ENCODE measurements at places on chromosomes 3 and 15.

DNA sequence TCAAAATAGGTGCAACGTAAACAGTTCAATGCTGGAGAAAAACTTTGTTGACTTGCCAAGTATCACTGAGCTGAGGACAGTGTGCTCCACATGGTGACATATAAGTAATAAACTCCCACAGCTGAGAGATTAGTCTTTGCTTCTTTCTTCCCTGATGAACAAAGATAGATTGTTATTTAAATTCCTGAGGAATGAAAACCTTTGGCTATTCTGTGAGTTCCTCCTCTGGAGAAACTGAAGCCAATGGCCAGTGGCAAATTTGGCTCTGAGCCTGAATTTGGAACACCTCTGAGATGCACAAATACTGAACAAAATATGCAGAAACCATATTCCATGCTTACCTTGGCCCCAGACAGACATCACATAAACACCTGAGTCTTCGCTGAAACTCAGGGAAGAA lies 63.3 kb downstream of the RPL22L1 start:
- no peak for DNase-seq

DNA sequence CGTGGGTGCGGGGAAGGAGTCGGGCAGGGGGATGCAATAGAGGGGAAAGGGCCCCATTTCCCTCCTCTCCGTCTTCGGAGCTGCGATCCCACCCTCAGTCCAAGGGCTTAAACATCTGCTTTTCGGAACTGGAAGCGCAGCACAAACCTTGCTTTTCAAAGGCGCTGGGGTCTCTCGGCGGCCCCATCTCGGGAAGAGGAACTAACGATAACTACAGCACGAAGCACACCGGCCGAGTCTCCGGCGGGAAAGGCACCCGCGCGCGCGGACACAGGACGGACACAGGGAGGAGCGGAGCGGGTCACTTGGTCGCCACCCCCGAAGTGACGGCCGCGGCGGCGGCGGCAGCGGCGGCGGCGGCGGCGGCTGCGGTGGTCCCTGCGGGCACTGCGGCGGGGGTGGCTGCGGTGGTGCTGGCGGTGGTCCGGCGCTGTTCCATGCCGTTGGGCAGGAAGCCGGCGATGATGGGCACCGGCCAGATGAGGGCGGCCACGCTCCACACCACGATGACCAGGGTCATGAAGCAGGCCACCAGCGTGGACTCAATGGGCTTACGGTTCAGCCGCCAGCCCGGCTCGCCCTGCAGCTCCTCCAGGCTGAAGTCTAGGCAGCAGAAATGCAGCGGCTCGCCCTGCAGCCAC lies 1.1 kb downstream of the TMEM158 start:
- no peak for DNase-seq

- DNase-seq = no peak
Measured at GRCh38 chr15:37058316-37058985, 41.9 kb downstream of the MEIS2 start.

GRCh38 chr3:44343421-44343820 lies 4.9 kb downstream of the TCAIM start:
- DNase-seq = no peak

DNA sequence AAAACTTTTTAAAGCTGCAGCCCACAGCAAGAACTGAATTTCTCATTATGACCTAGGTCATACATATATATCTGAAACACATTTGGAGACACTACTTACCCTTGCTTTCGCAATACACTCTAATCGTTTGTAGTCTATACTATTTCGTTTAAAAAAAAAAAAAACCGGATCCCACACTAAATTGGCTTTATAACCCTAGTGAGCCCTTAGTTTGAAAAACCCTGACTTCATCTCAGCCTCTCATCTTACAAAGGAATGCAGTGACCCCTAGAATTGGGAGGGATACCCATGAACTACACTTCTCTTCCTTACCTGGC lies 4.2 kb downstream of the RARRES1 start:
- no peak for DNase-seq

- DNase-seq = no peak
Measured at GRCh38 chr3:117322866-117323265, 613.3 kb downstream of the TUSC7 start.

GRCh38 chr3:9398700-9399336 lies 1.4 kb downstream of the SETD5 start:
- DNase-seq = no peak

- DNase-seq = no peak
Measured at GRCh38 chr3:144314946-144315345, 343.3 kb downstream of the DIPK2A start.

DNA sequence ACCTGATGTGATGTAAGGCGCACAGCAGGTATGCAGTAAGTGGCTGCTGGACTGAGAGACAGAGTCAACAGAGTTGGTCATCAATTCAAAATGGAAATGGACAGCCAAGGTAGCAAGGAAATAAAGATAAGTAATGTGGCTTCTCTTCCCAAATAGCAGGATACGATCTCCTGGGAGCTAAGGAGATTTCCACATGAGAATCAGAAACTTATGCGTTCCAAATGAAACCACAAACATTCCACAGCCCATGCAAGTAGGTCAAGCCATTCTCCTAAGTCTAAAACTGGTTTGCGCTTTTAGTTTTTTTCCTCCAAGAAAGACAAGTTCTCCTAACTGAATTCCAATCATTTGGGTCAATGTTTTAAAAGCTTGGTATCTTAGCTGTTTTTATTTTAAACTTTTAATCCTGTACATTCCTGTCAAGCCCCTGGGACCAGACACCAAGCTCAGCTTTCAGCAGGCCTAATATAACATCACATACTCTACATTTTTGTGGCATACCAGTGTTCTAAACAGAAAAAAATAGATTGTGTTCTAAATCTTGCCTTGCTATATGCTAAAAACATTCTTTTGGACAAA lies 73.7 kb upstream of the TSPAN3 start:
- no peak for DNase-seq

GRCh38 chr15:70892002-70892911 lies at the start of the genes LRRC49 and THAP10:
TSS of gene LRRC49 (plus strand) at chr15:70892826. CDS start at chr15:70892895, 69 bp downstream.
TSS of gene THAP10 (minus strand) at chr15:70892433. CDS start at chr15:70892272, 161 bp downstream.
- DNase-seq = no peak

GRCh38 chr15:67383899-67384298 lies 129.3 kb downstream of the IQCH start:
- no peak for DNase-seq

DNA sequence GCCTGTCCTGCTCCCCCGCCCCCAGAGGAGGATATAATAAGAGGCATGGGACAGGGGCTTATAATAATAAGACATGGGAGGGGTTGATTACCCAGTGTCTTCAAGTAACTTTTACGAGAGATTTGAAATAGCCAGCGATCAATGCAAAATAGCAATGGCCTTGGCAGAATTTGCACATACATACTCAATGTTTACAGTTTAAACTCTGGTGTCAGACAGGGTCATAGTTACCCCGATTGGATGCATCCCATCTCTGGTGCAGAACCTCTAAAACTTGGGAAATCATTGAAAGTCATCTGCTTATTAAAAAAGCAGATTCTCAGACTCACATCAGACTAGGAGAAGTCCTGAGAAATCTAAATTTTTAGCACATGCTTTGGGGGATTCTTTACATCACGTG lies 61.0 kb downstream of the TRAK1 start:
- DNase-seq = no peak

- DNase-seq = no peak
Measured at GRCh38 chr3:119580067-119580760, 922 bp downstream of the ADPRH start.

DNA sequence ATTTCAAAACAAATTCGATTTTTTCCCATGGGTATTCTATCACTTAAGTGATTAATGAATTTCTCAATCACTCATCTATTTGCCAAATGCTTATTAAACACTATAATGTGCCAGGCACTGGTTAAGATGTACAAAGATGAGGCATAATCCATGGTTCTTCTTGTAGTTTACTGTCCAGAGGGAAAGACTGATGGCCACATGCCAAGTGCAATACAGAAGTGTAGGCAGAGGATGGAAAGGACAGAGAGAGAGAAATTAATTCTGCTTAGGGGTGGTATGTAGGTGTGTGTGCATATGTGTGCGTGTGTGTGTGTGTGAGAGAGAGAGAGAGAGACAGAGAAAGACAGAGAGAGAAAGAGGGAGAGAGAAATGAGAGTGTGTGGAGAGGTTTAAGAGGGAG lies 120.8 kb upstream of the CCNL1 start:
- no peak for DNase-seq

DNA sequence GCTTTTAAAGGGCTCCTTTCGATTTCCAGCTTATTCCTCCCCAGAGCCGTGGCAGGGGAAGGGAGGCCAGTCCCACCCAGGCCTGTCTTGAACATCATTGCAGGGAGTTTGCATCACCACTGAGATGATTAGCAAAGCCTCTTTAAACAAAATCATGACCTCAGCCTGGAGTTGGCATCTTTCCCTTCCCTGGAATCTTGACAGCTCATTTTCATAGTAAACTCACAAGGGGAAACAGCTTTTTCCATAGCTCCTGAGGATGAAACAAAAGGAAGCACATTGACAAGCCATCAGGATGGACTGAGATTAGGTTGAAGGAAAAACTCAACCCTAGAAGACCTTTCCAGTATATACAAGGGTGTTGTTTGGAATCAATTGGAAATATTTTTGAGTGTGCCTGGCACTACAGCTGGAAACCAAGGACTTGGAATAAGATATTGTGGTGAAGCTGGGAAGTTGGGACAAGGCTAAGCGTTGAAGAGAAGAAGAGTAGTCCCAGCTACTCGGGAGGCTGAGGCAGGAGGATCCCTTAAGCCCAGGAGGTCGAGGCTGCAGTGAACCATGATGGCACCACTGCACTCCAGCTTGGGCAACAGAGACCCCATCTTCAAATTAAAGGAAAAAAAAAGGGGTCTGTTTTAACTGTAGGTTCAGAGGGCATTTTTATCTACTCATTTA lies 3.1 kb upstream of the LARP6 start:
- DNase-seq = no peak

GRCh38 chr3:11764931-11765363 lies 81.7 kb downstream of the TAMM41 start:
- no peak for DNase-seq

GRCh38 chr3:177647341-177647740 lies 450.1 kb upstream of the TBL1XR1 start:
- no peak for DNase-seq

GRCh38 chr15:100256101-100256969 lies 85.4 kb downstream of the ADAMTS17 start:
- no peak for DNase-seq

- DNase-seq = no peak
Measured at GRCh38 chr15:91938136-91938535, 84.6 kb downstream of the SLCO3A1 start.

GRCh38 chr15:77070180-77070494 lies 772 bp downstream of the TSPAN3 start:
- DNase-seq = no peak

- DNase-seq = no peak
Measured at GRCh38 chr3:76497636-76498035, 542.3 kb upstream of the ROBO2 start.

DNA sequence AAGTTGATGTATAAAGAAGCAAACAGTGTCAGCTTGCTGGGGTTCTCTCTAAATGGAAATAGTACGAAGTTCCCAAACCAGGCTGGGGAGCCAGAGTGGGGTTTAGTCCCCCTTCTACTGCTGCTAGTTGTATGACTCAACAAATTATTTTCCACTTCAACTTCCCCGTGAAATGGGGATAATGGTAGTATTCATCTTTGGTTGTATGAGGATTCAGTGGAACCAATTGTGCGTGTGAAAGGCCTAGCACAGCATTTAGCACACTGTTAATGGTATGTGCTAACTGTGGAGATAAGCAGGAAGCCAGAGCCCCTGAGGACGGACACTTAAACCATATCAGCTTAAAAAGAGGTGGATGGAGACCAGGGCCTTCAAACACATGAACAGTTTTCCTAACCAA lies 4.2 kb downstream of the SORD start:
- no peak for DNase-seq

DNA sequence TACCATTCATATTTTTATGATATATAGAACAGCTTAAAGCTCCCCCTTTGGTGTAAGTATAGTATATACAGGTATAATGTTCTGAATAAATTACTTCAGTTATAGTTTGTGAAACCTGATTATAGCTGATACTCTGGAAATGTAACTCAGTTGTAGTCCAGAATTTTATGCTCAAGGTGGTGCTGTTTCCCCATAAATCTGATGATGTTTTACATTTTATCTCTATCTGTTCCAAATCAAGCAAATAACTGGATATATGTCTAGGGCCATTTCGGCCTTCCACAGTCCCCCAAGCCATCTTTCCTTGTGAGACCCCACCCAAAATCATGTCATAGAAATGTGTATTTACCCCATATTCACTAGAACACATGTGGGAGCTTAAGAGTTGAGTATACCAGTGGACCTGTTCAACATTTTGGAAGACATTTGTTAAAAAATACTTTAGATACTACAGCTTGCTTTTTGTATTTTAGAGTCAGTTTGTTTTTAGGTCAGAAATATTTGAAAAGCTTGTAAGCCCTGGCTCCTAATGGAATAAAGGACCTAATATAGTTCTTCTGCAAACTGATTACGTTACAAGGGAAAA lies 107.1 kb downstream of the ATG7 start:
- DNase-seq = no peak

- no peak for DNase-seq
Measured at GRCh38 chr3:195896361-195897080, 11.8 kb downstream of the TNK2 start.

DNA sequence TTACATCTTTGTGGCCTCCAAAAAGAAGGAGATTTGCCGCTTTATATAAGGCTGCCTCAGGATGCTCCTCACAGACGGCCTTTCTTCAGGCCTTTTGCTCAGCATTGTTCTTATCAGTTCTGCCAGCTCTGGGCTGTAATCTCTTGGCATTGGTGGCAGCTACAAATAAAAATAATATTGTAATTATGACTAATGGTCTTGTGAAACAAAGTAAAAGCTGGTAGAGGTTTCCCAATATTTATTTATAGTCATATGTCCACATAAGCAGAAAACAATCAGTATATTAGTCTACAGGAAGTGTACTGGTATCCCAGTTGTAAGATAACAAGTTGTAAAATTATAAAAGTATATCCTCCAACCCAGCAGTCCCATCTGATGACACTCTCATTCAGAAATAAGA lies 7.3 kb downstream of the NEK4 start:
- no peak for DNase-seq

GRCh38 chr15:45862034-45862433 lies 227.2 kb downstream of the SQOR start:
- no peak for DNase-seq

GRCh38 chr15:79844221-79844620 lies 52.6 kb downstream of the MTHFS start:
- DNase-seq = no peak

GRCh38 chr3:134640872-134641470 lies 9.9 kb downstream of the KY start:
- no peak for DNase-seq

DNA sequence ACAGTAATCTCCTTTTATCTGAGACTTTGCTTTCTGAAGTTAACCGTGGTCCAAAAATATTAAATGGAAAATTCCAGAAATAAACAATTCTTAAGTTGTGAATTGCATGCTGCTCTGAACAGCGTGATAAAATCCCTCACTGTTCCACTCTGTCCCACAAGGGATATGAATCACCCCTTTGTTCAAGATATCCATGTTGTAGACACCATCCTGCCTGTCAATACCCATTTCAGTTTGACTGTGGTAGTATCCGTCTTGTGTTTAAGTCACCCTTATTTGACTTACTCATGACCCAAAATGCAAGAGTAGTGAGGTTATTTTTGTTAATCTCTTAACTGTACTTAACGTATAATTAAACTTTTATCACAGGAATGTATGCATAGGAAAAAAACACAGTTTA lies 435.0 kb downstream of the SHQ1 start:
- DNase-seq = no peak

- DNase-seq = no peak
Measured at GRCh38 chr3:36650271-36650671, 114.1 kb downstream of the DCLK3 start.
